ENCODE measurements at places on chromosomes 13 and 19.

DNA sequence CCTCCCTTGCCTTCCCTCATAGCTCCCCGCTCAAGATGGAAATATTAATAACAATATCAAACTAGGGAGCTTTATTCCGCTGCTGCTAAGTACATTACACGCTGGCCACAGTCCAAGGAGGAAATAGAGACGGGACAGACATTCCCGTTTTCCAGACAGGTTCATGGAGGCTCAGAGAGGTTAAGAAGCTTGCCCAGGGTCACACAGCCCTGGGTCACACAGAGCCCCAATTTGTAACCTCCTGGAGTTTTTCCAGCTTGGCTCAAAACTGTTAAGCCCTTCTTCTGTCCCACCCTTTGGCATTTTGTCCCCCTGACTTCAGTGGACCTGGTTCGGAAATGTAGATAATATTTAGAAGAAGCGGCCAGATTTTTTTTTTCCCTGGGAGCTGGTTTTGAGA lies 2.0 kb downstream of the BICRA start:
- no peak for DNase-seq

DNA sequence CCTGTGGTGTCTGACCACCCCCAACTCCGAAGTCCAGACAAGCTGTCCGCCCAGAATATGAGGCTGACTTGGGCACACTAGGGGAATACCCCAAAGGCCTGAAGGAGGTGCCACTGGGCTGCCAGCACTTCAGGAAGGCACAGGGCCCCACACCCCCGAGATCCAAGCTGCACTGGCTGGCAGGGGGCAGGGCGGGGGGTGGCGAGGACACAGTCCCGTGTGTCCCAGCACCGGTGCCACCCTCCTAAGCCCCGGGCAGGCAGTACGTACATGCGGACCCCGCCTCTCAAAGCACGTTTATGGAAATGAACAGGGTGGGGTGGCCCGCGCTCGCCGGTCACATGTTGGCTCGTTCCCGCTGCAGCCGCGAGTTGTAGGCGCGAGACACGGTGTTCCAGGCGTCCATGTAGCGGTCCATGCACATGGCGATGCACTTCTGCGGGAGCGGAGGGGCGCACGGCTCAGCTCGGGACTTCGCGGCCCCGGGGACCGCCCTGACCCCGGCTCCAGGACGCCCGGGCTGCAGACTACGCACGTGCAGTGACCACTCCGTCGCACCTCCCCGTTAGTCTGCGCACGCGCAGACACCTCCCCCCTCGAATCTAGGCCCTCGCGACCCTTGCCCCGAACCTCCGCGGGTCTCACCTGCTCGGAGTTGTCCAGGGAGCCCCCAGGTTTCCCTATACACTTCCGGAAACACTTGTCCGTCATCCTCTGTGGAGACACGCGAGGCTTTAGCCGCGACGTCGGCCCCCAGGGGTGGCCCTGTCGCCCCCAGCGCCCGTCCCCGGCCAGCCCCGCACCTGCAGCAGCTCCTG lies 566 bp downstream of the TIMM13 start:
- no peak for DNase-seq

DNA sequence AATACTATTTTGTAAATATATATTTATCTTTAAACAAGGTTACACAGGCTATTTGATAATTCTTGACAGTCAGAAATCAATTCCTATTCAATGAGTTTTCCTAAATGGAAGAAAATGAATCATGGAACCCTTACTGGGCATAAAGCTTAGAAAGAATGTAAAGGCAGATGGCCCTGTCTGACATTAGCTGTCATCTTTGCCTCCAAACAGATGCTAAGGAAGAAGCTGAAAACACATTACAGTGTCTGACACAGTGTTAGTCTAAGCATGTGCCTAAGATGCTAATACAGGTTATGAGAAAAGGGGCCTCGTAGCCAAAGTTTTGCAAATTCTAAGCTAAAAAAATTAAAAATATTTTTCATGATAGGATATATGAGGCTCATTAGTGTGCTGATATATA lies 112.8 kb downstream of the ITGBL1 start:
- DNase-seq = no peak

DNA sequence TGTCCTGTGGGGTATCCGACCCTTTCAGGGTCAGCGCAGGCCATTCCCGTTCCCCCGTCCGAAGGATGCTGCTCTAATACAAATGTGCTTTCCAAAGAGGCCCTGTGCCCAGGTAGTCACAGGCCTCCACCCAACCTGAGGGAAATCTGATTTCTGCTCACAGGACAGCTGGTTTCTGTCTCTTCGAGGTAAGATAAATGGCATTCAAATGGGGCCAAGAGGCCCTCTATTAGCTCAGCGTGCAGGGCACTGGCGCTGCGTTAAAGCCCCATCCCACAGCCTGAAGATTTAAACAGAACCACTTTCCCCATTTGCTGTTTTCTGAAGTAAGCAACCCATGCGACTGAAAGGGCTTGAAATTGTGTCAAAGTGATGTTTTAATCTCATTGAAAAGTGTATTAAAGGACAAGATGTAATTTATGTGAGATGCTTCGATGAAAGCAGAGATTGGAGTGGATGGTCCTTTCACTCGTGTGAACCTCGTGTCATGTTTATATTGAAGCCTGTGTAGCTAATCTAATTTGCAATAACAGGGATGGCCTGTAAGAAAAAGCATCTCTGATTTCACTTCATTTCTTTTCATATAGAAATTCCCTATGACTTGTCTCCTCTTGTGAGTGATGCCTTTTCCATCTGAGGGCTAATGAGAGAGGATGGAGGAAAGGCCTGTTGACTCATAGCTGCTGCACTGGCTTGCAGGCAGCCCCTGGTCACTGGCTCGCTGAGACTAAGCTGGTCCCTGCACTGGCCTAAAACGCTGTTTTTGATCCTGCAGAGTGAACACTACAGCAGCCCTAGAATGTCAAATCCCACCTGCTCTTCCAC lies 7.3 kb upstream of the SOX1 start:
- no peak for DNase-seq

DNA sequence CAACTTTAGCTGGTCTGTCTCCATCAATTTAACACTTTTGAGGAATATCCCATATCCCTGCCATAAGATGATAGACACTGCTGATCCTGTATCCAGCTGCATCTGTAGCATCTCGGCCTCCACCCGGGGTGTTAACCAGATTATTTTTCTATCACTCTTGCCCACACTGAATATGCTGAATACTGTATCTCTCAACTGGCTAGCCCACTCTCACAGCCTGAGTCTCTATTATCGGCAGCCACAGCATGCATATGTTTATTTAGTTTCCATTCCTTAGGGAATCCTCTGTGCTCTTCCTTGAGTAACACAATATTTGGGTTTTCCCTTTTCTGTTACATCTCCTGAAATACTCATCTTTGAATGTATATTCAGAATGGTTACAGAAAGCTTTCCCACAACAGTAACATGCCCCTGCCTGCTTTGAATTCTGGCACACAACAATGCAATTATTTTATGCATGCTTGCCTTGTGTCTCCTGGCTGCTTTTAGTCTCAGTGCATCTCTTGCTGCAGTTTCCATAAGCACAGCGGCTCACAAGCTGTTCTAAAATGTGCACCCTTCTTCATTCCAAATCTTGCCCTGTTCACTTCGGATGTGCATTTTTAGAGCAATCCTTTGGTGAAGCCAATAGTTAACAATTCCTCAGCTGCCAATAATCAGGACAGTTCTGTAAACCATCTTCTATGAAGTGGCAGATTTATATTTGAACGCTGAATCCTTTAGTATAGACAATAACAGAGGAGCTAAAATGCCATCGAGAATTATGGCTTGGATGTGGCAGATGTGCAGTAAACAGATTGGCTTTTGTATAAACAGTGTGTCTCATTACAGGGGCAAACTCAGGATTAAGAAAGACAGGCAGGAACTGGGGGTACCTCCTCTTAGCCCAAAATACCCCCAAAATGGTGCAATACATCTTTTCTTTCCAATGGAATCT lies 261.9 kb upstream of the SOX21 start:
- no peak for DNase-seq

DNA sequence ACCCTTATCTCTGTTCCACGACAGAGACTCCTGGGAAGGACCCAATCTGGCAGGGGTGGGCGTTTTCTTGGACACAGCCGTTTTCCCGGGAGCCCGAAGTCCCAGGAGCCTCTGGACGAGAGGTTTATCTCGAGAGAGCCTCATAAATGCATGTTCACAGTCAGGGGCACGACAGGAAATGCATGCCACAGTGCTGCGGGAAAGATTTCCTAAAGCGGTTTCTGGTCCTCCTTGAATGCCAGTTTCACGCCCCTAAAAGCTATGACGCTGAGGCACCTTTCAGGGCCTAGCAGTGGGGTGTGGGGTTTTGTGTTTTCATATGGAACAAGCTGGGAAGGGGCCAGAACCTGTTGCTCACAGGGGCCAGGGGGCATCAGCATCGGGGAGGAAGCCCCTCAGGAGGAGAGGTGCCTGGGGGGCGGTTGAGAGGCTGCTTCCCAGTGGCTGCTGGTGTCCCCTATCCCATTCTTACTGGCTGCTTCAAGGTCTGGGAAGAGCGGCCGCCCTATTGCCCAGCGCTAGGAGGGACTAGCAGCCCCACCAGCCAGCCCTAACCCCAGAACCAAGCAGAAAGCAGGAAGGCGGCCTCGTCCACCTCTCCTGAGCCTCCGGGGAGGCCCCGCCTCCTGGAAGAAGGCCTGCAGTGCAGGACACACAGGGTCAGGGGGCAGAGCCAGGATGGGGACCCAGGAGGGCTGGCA lies 157.0 kb downstream of the KDM4B start:
- DNase-seq = no peak

- no peak for DNase-seq
Observed at GRCh38 chr19:8413629-8413995, 507 bp downstream of the MARCHF2 start.

GRCh38 chr13:26784704-26785639 lies 24.4 kb upstream of the GPR12 start:
- no peak for DNase-seq

GRCh38 chr13:26949701-26950502 lies 189.3 kb upstream of the GPR12 start:
- no peak for DNase-seq

GRCh38 chr19:46606681-46607447 lies 5.7 kb downstream of the CALM3 start:
- no peak for DNase-seq

DNA sequence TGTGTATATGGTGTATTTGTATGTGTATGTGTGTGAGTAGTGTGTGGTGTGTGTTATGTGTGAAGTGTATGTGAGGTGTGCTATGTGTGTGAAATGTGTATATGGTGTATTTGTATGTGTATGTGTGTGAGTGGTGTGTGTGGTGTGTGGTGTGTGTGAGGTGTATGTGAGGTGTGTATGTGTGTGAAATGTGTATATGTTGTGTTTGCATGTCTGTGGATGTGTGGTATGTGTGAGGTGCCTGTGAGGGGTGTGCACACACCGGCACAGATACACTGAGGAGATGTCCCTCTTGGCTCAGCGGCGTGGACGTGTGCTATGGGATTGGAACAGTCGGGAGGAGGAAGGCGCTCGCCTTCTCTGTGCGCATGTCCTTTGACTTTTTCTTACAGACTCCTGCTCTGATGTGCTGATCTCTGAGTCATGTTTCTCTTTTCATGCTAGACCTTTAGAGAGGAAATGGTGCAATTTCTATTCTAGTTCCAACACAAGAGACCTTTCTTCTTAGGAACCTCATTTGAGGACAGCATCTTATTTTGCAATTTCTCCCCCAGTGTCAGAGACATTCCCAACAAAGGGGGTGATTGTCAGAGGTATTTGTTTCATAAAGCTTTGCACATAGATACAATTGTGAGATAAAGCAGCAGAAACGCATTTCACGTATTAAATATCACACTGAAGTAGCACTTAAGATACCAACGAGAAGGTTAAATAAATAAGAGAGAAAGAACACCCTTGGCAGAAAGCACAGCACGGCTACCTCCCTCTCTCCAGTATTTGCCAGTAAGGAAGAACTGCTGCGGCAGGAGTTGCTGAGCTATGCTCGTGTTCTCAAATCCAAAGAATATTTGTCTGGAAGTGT lies 11.3 kb upstream of the TNFRSF19 start:
- no peak for DNase-seq

GRCh38 chr19:10553087-10553667 lies 9.5 kb downstream of the ATG4D start:
- no peak for DNase-seq

- DNase-seq = no peak
Observed at GRCh38 chr13:36158611-36159010, 27.4 kb upstream of the DCLK1 start.

DNA sequence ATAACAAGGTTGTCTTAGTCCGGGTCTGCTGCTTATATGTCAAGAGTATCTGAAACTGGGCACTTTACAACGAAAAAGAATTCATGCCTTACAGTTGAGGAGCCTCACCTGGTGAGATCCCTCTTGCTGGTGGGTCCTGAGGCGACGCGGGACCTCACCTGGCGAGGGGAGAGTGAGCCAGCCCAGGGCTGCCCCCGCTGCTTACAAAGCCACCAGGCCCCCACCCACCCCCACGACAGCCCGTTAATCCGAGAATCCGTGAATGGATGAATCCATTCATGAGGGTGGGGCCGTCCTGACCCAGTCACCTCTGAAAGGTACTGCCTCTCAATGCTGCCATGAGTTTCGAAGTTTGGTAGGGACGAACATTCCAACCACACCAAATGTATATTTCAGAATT lies 54.0 kb upstream of the F7 start:
- DNase-seq = no peak

GRCh38 chr19:48480183-48480557 lies 11.0 kb downstream of the CYTH2 start:
- no peak for DNase-seq

- no peak for DNase-seq
Observed at GRCh38 chr19:4910594-4911281, 1.4 kb downstream of the UHRF1 start.

DNA sequence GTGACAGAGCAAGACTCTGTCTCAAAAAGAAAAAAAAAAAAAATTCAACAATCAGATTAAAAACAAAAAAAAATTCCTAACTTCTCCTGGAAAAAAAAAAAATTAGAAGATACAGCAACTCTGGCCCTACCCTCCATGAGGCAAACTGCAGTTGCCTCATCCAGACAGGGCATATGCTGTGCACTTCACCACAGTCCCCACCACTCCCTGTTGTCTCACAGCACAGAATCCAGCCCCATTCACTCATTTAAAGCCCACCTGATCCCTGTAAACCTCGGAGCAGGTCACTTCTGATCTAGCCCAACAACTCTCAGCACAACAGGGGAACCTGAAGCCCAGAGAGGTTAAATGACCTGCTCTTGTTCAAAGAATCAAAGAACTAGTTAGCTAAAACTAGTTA lies 24.9 kb downstream of the RHPN2 start:
- DNase-seq = no peak

GRCh38 chr13:106852436-106852835 lies 284.5 kb upstream of the ARGLU1 start:
- no peak for DNase-seq

DNA sequence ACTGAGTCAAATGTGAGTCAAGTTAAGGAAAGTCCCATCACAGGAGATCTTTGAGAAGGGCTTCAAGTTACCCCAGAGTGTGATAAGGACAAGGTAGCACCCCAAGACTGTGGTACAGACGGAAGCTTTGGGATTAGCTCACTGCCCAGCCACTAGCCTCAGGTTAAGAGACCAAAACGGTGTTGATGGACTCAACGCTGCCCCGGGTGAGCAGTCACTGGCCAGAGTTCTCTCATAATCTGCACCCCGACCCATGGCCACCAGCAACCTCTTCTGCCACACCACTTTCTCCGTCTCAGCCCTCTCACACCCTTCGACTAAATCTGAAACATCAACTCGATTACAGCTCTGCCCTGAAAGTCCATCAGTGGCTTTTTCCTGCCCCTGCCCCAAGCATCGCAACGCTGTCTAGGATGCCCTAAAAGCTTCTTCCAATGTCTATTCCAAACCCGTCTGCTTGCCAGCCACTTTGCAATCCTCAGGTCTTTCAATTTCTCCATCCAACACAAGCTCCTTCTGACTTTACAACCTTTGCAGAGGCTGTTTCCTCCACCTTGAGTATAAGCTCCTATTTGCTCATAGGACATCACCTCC lies 5.6 kb downstream of the HNRNPL start:
- no peak for DNase-seq

- DNase-seq = no peak
Observed at GRCh38 chr19:6952956-6953355, 65.6 kb downstream of the ADGRE1 start.

Data from stimulated activated CD8-positive, alpha-beta memory T cell treated with anti-CD3 and anti-CD28 coated beads, Interleukin-4, amount 100 ng/mL, for 1 hour (primary cell).